ENCODE measurements at places on chromosomes 2 and 18. TPM values are rescaled to one million over a fixed set of nuclear protein-coding genes. Genes with fewer than 3 reads are reported as not detected.
A peak's percentile ranks its signal among the peaks of the same experiment; 100 is the strongest.

GRCh38 chr2:10406016-10406415 lies 42.1 kb downstream of the ODC1 start:
- H3K36me3 ChIP-seq, result no peaks in the 10 kb centered on the region
- H3K4me1 ChIP-seq, result peaks cover 9% of the 10 kb centered on the region
- H3K27me3 ChIP-seq, result no peaks in the 10 kb centered on the region
- no peak overlapping the region for H3K27ac ChIP-seq
- DNase-seq, result no peak
- no peak overlapping the region for H3K4me3 ChIP-seq

DNA sequence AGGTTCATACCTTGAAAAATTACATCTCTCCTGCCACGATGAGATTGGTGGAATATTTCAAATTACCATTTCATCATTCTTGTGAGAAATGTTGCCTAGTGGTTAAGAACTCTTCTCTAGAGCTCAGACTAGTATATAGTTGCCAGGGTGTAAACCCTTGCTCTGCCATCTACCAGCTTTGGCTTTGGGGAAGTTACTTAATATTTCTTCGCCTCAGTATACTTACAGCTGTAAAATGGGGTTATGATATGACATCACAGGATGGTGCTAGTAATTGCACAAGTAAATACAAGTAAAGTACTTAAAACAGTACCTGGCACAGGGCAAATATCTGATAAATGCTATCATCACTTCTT lies 1.5 kb downstream of the SPOPL start:
- no peaks in the 10 kb centered on the region for H3K36me3 ChIP-seq
- H3K4me1 ChIP-seq, result peaks cover 6% of the 10 kb centered on the region
- no peaks in the 10 kb centered on the region for H3K27me3 ChIP-seq
- H3K27ac ChIP-seq, result peak overlapping the region; percentile 91

DNA sequence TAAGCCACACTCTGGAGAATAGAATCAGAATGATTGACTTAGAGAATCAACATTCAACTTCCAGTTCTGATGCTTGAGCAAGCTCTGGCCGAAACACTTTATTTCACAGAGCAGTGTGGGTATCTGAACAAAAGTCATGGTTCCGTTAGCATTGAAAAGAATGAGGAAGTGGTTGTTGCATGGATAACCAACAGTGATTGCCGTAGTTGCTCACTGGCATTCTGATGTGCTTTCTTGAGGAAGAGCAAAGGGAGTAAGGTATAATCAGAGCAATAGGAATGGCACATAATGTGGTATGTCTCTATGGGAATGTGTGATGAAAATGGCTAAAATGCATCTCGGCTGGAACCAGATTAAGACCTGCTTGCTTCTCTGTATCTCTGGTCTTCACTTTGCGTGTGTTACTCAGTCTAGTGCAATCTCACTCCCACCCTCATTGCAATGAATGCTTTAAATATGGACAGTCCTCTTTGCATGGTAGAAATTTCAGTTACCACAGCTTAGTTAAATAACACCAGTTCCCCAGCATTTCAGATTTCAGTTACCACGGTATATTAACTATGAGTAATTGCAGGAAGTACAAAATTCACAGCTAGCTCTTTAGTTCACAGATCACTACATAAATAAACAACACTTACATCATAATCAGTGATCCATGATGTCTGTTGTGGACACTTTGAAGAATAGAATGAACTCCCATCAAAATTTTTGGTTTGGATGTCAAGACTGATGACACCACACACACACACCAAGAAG lies 7.8 kb upstream of the RAB12 start:
- H3K27ac ChIP-seq, result no peak overlapping the region
- H3K36me3 ChIP-seq, result no peaks in the 10 kb centered on the region
- H3K27me3 ChIP-seq, result no peaks in the 10 kb centered on the region
- H3K4me1 ChIP-seq, result no peaks in the 10 kb centered on the region
- DNase-seq, result no peak

DNA sequence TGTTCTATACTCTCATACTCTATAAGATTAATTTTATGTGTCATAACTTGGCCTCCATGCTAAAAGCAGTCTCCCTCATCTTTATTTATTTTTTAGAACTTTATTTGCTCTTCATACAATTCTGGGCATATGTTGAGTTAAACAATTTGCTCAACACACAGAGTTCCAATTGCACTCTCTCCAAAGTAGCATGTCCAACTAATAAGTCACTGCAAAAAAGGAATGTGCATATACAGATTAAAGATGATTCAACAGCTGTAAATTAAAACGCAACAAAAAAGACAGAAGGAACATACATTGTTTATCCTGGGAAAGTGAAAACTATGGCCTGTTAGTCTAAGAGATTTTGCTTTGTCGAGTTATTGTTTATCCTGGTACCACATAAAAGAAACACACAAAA lies 277.7 kb upstream of the ACVR2A start:
- no peak overlapping the region for H3K27ac ChIP-seq
- no peaks in the 10 kb centered on the region for H3K27me3 ChIP-seq
- H3K4me1 ChIP-seq, result no peaks in the 10 kb centered on the region
- H3K36me3 ChIP-seq, result no peaks in the 10 kb centered on the region
- no peak for DNase-seq

DNA sequence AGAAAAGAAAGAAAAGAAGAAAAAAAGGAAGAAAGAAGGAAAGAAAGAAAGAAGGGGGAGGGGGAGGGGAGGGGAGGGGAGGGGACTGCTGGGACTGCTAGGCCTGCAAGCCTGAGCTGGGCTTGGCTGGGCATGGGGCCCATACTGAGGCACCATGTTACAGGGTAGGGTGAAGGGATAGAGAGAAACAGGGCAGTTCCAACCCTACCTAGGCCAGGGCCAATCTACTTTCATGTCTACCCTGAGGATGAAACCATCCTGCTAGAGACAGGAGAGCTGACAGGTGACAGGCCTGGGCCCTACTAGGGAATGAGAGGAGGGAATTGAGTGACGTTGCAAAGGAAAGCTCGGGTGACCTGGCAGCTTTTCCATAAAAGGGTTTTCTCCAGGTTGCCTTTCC lies 41.7 kb downstream of the TEX44 start:
- H3K36me3 ChIP-seq, result no peaks in the 10 kb centered on the region
- no peak overlapping the region for H3K27ac ChIP-seq
- H3K4me3 ChIP-seq, result no peak overlapping the region

GRCh38 chr2:126831234-126832005 lies 67.3 kb upstream of the TEX51 start:
- H3K4me3 ChIP-seq, result no peak overlapping the region
- DNase-seq, result no peak
- no peak overlapping the region for H3K27ac ChIP-seq
- H3K27me3 ChIP-seq, result no peaks in the 10 kb centered on the region
- H3K36me3 ChIP-seq, result no peaks in the 10 kb centered on the region
- H3K4me1 ChIP-seq, result no peaks in the 10 kb centered on the region

DNA sequence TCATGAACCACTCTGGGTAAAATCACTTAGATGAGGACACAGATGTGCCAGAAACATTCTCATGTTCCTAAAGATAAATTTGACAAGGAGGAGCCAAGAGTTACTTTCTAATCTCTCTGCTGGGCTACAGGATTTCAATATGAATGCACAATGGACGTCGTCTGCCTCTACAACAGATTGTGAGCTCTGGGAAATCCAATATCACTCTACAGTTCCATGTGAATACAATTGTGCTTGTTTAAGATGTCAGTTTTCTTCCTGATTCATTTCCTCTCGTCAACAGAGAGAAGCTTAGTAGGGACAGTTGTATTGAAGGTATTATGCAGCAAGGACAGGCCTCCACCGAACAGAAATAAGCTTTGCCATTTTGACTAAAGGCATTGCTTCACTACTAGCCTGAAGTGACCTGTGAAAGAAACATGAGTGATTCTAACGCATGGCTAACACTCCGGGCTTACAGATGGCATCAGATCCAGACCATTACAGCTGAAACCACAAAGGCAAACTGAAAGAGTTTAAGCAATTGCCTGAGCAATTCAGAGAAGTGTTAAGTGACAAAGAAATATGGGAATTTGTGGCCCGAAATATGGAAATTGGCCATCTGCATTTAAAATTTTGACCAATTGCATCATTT lies 1591.5 kb downstream of the LRP1B start:
- no peak overlapping the region for H3K4me3 ChIP-seq
- no peaks in the 10 kb centered on the region for H3K4me1 ChIP-seq
- DNase-seq, result no peak
- H3K27me3 ChIP-seq, result no peaks in the 10 kb centered on the region
- no peaks in the 10 kb centered on the region for H3K36me3 ChIP-seq

DNA sequence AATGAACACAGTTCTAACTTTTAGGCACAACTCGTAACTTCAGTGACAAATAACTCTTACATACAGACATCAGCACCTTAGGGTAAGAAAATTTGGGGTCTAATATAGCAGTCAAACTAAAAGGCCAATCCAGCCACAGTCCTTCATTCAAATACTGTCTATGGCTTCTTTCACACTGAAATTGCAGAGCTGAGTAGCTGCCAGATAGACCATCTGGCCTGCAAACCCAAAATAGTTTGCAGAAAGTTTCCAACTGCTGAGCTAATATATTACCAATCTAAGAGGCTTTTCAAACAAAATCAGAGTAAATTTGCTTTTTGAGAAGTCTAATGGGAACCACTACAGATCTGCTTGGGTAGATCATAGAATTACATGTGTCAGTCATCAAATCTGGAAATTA lies 183.4 kb downstream of the GALR1 start:
- H3K27ac ChIP-seq, result no peak overlapping the region
- H3K4me3 ChIP-seq, result no peak overlapping the region
- no peaks in the 10 kb centered on the region for H3K4me1 ChIP-seq
- DNase-seq, result no peak
- H3K36me3 ChIP-seq, result no peaks in the 10 kb centered on the region
- no peaks in the 10 kb centered on the region for H3K27me3 ChIP-seq

DNA sequence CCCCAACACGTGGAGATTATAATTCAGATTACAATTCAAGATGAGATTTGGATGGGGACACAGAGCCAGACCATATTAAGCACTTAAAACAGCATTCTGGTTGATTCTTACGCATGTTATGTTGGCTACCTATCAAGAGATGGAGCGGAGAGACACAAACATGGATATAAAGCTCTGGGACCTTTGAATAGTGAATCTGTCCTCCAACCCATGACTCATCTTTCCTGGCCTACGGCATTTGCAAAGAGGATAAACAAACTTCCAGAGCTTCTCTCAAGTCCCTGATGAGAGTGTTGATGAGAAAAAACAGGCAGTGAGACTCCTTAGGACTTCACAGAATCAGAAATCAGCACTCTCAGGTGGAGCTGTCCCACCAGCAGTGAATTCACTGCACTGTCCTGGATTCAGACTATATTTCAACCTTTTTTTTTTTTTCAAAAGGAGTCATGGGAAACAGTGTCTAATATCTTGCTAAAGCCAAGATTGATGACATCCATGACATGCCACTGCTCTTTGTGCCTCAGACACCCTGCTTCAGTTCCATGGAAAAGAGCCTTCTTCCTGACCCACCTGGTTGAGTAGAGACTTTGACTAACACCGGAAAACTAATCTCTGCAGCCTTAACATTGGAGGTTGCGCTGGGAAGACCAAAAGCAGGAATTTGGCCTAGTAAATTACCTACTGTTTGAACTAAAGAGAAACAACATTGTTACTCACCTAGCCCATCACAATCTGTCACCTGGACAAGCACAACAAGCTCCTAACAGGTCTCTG lies 62.1 kb upstream of the NPAS2 start:
- DNase-seq, result no peak
- no peaks in the 10 kb centered on the region for H3K36me3 ChIP-seq
- peak overlapping the region; percentile 17 for H3K27ac ChIP-seq

DNA sequence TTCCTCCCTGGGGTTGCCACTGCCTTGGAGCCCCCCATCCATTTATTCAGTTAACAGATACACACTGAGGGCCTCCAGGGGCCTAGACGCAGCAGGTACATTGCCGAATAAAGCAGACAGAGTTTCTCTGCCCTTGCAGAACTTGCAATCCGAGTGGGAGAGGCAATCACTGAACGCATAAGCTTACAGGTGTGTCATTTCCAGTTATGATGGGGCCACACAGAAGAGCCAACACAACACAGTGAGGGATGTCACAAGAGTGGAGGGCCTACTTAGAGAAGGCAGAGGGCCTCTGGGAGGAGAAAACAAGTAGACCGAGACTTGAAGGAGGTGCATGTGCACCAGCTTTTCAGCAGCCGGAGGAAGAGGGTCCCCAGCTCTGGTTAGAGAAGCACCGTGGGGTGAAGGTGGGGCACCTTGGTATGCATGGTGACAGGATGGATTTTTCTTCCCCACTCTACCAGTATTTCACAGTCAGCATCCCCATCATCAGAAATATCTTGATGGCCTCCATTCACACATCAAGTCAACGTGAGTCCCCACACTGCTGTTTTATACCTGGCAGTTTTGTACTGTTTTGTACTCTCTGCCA lies 150.9 kb downstream of the SMAD7 start:
- peak; percentile 15 for DNase-seq
- no peaks in the 10 kb centered on the region for H3K36me3 ChIP-seq
- no peak overlapping the region for H3K4me3 ChIP-seq
- peaks cover 10% of the 10 kb centered on the region for H3K4me1 ChIP-seq
- H3K27ac ChIP-seq, result no peak overlapping the region
- no peaks in the 10 kb centered on the region for H3K27me3 ChIP-seq

- no peaks in the 10 kb centered on the region for H3K27me3 ChIP-seq
- H3K4me3 ChIP-seq, result no peak overlapping the region
- DNase-seq, result no peak
Observed at GRCh38 chr18:31050635-31051034, 8.1 kb upstream of the DSC3 start.

GRCh38 chr18:27750923-27751322 lies 426.0 kb downstream of the CDH2 start:
- no peak overlapping the region for H3K4me3 ChIP-seq
- no peaks in the 10 kb centered on the region for H3K27me3 ChIP-seq
- no peak overlapping the region for H3K27ac ChIP-seq
- no peaks in the 10 kb centered on the region for H3K4me1 ChIP-seq
- DNase-seq, result no peak

- no peaks in the 10 kb centered on the region for H3K4me1 ChIP-seq
- no peaks in the 10 kb centered on the region for H3K27me3 ChIP-seq
- H3K27ac ChIP-seq, result no peak overlapping the region
- no peaks in the 10 kb centered on the region for H3K36me3 ChIP-seq
Observed at GRCh38 chr2:120468136-120468535, 122.2 kb downstream of the INHBB start.

Gene FBLN7
- 0.10 TPM for total RNA-seq

Gene UPP2
- not detected for total RNA-seq

Gene METAP1D
- total RNA-seq, result 3.3 TPM

Gene LCT
- 0.08 TPM for total RNA-seq

Gene GLI2
- total RNA-seq, result 1.3 TPM

Gene TXNDC9
- total RNA-seq, result 26.2 TPM

Gene CYP27A1
- total RNA-seq, result 54.0 TPM

Gene RIT2
- not detected for total RNA-seq

Gene AFTPH
- 49.4 TPM for total RNA-seq

Gene MEMO1
- total RNA-seq, result 38.8 TPM

Gene L3MBTL4
- total RNA-seq, result 3.5 TPM

Gene SLC5A6
- 19.4 TPM for total RNA-seq

Gene GCA
- total RNA-seq, result 22.1 TPM

Gene BMP10
- not detected for total RNA-seq
